ENCODE measurements at places on chromosomes 4 and X. TPM values are rescaled to one million over a fixed set of nuclear protein-coding genes. Genes with fewer than 3 reads are reported as not detected.

Gene PLAC8
- not detected for total RNA-seq

Gene SOX3
- not detected for total RNA-seq

Gene GABRB1
- total RNA-seq: 0.99 TPM

Gene PLP1
- total RNA-seq: 0.46 TPM

Gene DMP1
- not detected for total RNA-seq

Gene XAGE2
- not detected for total RNA-seq

Gene MID1
- total RNA-seq: 23.0 TPM

Gene TRIM60
- not detected for total RNA-seq

Gene PCDH19
- 0.07 TPM for total RNA-seq

Gene SPANXC
- not detected for total RNA-seq

Gene MAGEB3
- total RNA-seq: not detected

Gene HSD17B11
- total RNA-seq: 33.8 TPM

Gene FAM114A1
- 431 TPM for total RNA-seq

Gene NELFA
- 17.0 TPM for total RNA-seq

Gene RELL1
- total RNA-seq: 53.2 TPM

Gene IGSF1
- total RNA-seq: 0.07 TPM

Gene NEIL3
- total RNA-seq: 0.89 TPM

Gene FAM184B
- 0.10 TPM for total RNA-seq

Gene AMMECR1
- 11.0 TPM for total RNA-seq

Gene PDLIM3
- total RNA-seq: 62.4 TPM

Gene P2RY10
- total RNA-seq: not detected

Gene TENM3
- total RNA-seq: 1.2 TPM

Gene POU3F4
- not detected for total RNA-seq

Gene GCNA
- total RNA-seq: 2.9 TPM

Gene P2RY4
- 0.13 TPM for total RNA-seq

Gene SLC4A4
- total RNA-seq: 7.5 TPM

Gene SH2D1A
- not detected for total RNA-seq

Gene EFHC2
- 0.13 TPM for total RNA-seq

Gene GAGE12J
- not detected for total RNA-seq

Gene GPC4
- 3.5 TPM for total RNA-seq

Gene TMEM156
- total RNA-seq: not detected

Gene MCUB
- total RNA-seq: 16.9 TPM

Gene USP26
- total RNA-seq: not detected

Gene SULT1B1
- 1.5 TPM for total RNA-seq

Gene PCYT1B
- 0.76 TPM for total RNA-seq

Gene ETNPPL
- total RNA-seq: not detected

Gene DRD5
- total RNA-seq: not detected

Gene TMEM255A
- total RNA-seq: 0.07 TPM

Gene TAF1
- 37.1 TPM for total RNA-seq
